ENCODE measurements at places on chromosomes 6 and 20.

- no peak for DNase-seq
Measured at GRCh38 chr6:17280552-17281090, 540 bp upstream of the RBM24 start.

DNA sequence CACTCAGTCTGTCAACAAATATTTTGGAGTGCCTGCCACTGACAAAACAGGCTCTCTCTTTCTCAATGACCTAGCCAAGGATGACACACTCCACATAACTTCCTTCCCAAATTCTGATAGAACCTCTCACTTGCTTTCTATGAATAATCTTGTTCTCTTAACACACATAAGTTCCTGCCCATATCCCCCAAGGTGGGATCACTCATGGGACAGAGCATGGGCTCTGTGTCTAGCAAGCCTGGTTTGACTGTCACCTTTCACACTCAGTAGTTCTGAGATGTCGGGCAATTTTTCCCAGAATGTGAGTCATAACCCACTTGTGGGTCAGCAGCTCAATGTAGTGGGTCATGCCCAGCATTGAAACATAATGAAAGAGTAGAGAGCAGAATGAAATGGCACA lies 78.1 kb downstream of the LRFN2 start:
- DNase-seq = no peak

GRCh38 chr6:117619178-117619577 lies 16.9 kb upstream of the GOPC start:
- no peak for DNase-seq

GRCh38 chr6:29631860-29632731 lies 887 bp downstream of the GABBR1 start:
- peak; percentile 95 for DNase-seq

DNA sequence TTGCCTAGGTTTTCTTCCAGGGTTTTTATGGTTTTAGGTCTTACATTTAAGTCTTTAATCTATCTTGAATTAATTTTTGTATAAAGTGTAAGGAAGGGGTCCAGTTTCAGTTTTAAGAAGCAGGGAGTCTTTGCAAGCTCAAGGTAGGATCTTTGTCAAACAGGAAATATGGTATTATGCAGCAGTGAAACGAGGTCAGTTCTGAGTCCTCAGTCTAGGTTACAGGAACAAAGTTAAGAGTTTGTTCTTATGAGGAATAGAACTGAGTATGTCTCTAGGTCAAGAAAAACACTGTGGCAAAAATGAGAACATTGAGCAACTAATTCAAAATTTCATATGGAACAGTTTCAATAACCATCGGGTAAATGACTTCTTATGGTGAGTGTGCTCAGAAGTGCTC lies 63.6 kb downstream of the GCLC start:
- no peak for DNase-seq

DNA sequence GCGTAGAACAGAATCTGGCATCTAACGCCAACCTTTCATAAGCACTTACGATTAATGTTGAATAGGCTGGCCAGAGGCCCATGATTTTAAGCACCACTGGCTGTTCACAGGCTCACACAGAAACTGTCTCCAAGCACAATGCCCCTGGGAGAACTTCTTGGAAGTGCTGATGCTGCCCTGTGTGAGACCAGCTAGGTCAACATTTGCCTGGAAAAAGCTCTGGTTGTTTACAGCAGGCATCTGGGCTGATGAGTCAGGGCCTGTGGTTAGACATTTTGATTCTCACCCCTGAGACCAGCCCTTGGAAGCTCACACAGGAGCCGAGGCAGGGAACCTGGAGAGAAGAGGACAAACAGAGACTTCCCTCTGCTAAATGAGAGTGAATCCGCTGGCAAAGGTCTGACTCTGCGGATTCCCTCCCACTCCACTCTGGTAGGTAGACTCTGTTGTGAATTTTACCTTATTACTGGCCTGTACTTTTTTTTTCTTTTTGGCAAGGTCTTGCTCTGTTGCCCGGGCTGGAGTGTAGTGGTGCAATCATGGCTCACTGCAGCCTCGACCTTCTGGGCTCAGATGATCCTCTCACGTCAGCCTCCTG lies 6.8 kb upstream of the SULF2 start:
- DNase-seq = peak; percentile 87

DNA sequence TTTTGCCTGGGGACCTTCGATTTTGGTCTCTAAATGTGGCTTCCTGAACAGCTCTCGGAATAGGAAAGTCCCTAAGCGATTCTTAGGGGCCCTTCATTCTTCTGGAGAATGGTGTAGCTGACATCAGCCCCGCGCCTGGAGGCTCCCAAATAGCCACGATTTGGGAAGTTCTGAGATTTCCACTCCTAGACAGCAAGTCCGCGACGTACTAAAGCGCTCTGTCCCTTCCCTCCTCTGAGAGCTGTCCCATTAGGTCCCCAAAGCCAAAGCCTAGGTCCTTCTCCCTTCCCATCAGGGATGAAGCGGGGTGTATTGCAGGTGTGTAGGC lies 756 bp downstream of the MOXD1 start:
- DNase-seq = no peak

GRCh38 chr6:104068281-104068680 lies 791.4 kb downstream of the HACE1 start:
- DNase-seq = no peak

- peak; percentile 76 for DNase-seq
Measured at GRCh38 chr6:44667668-44668390, 280.3 kb downstream of the CDC5L start.

- DNase-seq = no peak
Measured at GRCh38 chr6:42378125-42378524, 73.6 kb downstream of the TRERF1 start.

DNA sequence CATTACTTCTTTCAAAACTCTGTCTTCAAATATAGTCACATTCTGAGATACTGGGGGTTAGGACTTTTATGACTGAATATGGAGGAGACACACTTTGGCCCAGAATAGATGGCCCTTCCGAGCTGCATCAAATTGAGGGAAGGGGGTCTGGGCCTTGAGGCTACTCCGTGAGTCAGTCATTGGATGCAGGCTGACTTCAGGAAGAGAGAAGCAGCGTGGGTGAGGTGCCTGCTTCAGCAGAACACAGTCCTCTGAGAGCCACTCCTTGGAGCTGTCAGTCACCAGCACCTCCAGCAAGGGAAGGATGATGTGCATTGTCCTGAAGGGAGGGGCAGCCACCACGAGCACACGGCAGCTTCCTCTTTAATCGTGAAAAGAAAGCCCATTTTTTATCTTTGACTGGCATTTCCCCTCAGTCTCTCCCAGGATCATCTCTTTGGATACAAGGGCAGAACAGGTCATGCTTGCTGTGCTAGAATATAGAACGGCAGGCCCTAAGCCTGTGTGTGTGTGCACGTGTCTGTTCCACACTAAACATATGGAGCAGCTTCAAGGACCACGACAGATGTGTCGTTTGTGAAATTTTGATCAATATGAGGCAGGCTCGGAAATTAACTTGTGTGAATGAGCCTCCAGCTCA lies 721.6 kb downstream of the KIF16B start:
- no peak for DNase-seq

GRCh38 chr6:25442898-25443297 lies 163.7 kb downstream of the CARMIL1 start:
- DNase-seq = no peak

DNA sequence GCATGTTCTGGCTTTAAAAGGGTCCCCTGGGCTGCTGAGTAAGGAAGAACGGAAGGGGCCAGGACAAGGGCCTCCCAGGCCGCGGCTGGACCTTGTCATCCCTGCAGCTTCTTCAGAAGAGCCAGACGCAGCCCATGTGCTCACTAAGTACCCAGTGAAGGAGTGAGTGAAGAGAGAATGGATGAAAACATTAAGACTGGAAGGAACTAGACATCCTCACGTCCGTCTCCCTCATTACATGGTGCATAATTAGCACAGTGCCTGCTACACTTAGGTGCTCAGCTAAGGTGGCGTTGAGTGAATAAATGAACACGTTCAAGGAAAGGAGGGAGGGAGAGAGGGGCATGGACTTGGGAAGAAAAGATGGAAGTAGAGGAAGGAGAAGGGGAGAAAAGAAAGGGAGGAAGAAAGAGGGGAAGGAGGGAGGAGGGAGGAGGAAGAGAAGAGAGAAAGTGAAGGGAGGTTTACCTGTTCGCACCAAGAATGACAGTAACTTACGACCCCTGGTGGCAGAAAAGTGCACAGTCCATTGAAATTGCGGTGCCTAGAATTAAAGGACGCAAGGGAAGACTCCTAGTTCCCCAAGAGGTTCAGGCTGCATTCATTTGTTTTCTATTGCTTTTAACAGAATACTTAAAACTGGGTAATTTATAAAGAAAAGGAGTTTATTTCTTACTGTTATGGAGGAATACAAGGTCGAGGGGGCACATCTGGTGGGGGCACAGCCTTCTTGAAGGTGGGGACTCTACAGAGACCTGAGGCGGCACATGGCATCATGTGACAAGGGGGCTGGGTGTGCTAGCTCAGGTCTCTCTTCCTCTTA lies 8.0 kb downstream of the TP53RK start:
- peak; percentile 88 for DNase-seq

- no peak for DNase-seq
Measured at GRCh38 chr6:16404456-16404855, 166.1 kb downstream of the GMPR start.

DNA sequence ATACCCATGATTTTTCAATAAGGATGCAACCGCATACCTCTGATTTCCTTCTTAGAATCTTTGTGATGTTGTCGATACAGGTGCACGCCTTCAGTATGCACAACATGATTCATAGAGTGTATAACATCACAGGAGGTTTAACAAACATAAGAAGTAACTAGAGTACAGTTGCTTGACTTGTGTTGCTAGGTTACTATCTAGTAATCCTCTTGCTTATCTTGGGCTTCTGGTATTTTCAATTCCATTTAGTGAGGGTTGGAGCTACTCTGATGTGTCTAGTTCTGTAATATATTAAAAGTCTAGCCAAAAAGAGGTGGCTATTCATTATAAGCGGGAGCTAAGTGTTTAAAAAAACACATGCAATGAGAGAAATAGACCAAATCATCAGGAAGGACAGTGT lies 85.5 kb upstream of the TENT5A start:
- DNase-seq = no peak

GRCh38 chr6:4489538-4489937 lies 286.7 kb upstream of the CDYL start:
- DNase-seq = no peak

Measured in lower leg skin (tissue), 4 donors.